A549 treated with Hydrocortisone at 1 μM for 4 hours (cell line): ENCODE measurements at places on chromosomes 7 and 10. TPM values are rescaled to one million over a fixed set of nuclear protein-coding genes. Genes with fewer than 3 reads are reported as not detected.

The PARD3 gene
- total RNA-seq: 53.9 to 77.6 TPM (median 57.2 TPM) in 5 replicates

The TYW1B gene
- total RNA-seq: 2.1 to 3.1 TPM (median 2.5 TPM) in 5 replicates

The CHAT gene
- total RNA-seq: not detected in 5 replicates

The TRIM50 gene
- total RNA-seq: not detected in 5 replicates

The BTBD16 gene
- total RNA-seq: 0.44 to 0.62 TPM (median 0.55 TPM) in 5 replicates

The HOXA10 gene
- total RNA-seq: 5.4 to 7.8 TPM (median 6.3 TPM) in 5 replicates

The PTF1A gene
- not detected in 5 replicates for total RNA-seq

The SHOC2 gene
- total RNA-seq: 13.5 to 24.4 TPM (median 20.0 TPM) in 5 replicates

The CFAP43 gene
- 0.10 to 0.25 TPM (median 0.21 TPM) in 4 of 5 replicates, not detected in the other for total RNA-seq

The IPMK gene
- 2.0 to 4.5 TPM (median 3.0 TPM) in 5 replicates for total RNA-seq

The MUC3A gene
- 13.5 to 23.7 TPM (median 20.2 TPM) in 5 replicates for total RNA-seq

The EPDR1 gene
- total RNA-seq: 67.6 to 80.1 TPM (median 76.8 TPM) in 5 replicates

The DYNC1I1 gene
- total RNA-seq: 0.06 to 0.32 TPM (median 0.21 TPM) in 4 of 5 replicates, not detected in the other

The PTPRZ1 gene
- total RNA-seq: not detected in 5 replicates

The CPA2 gene
- total RNA-seq: 0.08 to 0.30 TPM (median 0.16 TPM) in 3 of 5 replicates, not detected in the others

The LRRN3 gene
- 0.05 TPM in 1 of 5 replicates, not detected in the others for total RNA-seq

The ZNF503 gene
- total RNA-seq: 6.7 to 9.0 TPM (median 8.5 TPM) in 5 replicates

The FAM25A gene
- total RNA-seq: 0.50 to 0.52 TPM in 2 of 5 replicates, not detected in the others

The SPDYE16 gene
- not detected in 5 replicates for total RNA-seq

The SNX13 gene
- 12.2 to 22.3 TPM (median 16.5 TPM) in 5 replicates for total RNA-seq
